Activated CD4-positive, alpha-beta memory T cell treated with anti-CD3 and anti-CD28 coated beads, Interleukin-2, amount 10 ng/mL, durations not matched to agents 7 days and 5 days (primary cell): ENCODE measurements at places on chromosomes 7 and 10. TPM values are rescaled to one million over a fixed set of nuclear protein-coding genes. Genes with fewer than 3 reads are reported as not detected.

- no peaks in the 10 kb centered on the region for H3K36me3 ChIP-seq
- H3K4me1 ChIP-seq: no peaks in the 10 kb centered on the region
- DNase-seq: no peak
- no peak overlapping the region for H3K27ac ChIP-seq
- H3K27me3 ChIP-seq: peaks cover 3% of the 10 kb centered on the region
Observed at GRCh38 chr10:91350651-91351081, 59.5 kb upstream of the HECTD2 start.

GRCh38 chr7:85114342-85114741 lies 72.5 kb downstream of the SEMA3D start:
- H3K4me1 ChIP-seq: no peaks in the 10 kb centered on the region
- no peak overlapping the region for H3K27ac ChIP-seq
- H3K4me3 ChIP-seq: no peak overlapping the region
- H3K36me3 ChIP-seq: no peaks in the 10 kb centered on the region

DNA sequence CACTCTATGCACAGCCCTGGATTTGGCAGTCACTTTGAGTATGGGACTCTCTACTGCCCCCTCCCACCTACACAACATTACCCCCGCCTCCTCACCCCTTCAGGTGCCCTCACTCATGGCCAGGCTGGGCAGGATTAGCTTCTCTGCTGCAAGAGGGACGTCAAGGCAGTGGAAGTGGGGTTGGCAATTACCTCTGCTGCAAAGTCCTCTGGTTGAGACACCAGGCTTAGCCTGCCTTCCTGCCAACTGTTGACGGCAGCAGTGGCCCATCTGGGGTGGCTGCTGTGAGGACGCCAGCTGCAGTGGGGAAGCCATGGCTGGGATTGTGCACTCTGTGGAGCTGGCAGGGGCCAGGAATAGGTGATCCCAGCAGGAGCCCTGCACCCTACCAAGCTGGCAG lies 26.7 kb downstream of the SVIL start:
- H3K4me1 ChIP-seq: no peaks in the 10 kb centered on the region
- peaks cover 9% of the 10 kb centered on the region for H3K36me3 ChIP-seq
- H3K4me3 ChIP-seq: no peak overlapping the region
- no peak overlapping the region for H3K27ac ChIP-seq

GRCh38 chr10:24984906-24985305 lies 31.1 kb downstream of the ENKUR start:
- peaks cover 7% of the 10 kb centered on the region for H3K4me1 ChIP-seq
- DNase-seq: no peak
- no peak overlapping the region for H3K4me3 ChIP-seq
- no peak overlapping the region for H3K27ac ChIP-seq
- H3K36me3 ChIP-seq: no peaks in the 10 kb centered on the region

Gene NUTM2E
- 0.18 TPM for total RNA-seq
